Caki2 (cell line): ENCODE measurements at places on chromosomes 16 and 17.
A peak's percentile ranks its signal among the peaks of the same experiment; 100 is the strongest.

GRCh38 chr17:74697515-74697914, 15.2 kb downstream of the CD300LF start:
- DNase-seq: no peak

GRCh38 chr17:1460233-1460632, 4.2 kb upstream of the CRK start:
- peak; percentile 56 for DNase-seq

DNA sequence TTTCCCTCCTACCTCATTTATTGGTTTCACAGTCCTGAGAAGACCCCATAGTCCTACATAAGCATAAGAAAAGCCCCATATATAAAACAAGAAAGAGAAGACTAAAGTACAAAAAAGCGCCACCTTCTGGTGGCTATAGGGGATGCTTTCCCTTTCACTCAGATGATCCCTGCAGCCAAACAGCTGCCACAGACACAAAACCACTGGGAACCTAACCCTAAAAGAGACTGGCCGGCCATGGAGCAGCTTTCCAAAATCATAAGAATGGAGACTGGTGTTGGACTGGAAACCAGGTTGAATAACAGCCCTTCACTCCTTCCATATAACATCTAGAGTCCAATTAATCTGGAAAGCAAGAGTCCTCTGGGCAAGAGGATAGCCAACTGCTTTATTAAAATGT, 11.4 kb downstream of the DYNC1LI2 start:
- peak; percentile 42 for DNase-seq

DNA sequence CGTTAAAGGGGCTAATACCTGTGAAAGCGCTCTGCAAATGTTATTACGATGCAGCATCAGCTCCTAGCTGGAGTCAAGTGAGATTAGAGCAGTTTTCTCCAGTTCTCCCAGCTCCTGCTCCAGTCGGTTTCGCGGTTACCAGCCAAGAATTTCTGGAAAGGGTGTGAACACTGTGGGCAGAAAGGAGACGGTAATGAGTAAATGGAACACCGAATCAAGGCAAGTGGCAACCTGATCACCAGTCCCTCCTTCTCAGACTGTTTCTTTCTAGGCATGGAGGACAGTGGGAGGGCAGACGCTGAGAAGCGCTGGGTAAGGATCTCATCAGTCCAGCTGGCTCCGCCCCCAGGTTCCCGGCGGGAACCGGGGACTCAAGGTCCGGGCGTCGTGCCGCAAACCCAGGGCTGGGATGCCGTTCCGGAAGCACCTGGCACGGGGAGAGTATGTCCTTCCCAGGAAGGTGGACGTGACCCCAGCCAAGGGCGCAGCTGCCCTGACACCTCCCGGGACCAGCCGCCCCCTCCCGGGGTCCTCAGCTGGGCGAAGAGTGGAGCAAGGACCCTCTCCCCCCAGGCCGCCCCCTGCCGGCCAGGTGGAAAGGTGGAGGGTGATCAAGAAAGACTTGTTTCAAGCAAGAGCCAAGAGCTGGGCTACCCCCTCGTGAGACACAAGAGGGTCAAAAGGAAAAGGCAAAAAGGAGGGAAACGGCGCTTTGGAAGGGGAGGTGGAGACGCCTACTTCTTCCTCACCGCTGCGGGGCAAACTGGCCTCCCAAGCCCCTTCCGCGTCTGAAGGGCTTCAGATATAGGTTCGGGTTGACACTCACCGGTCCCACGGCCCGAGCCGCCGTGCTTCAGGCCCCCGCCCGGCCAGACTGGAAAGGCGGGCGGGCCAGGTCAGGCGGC, 481 bp downstream of the MYO19 start:
- peak; percentile 82 for DNase-seq

GRCh38 chr16:71526111-71526631, at the start of gene CHST4:
Gene CHST4, plus strand, starts transcription at chr16:71526426. Its CDS starts 10,252 bp downstream, at chr16:71536678.
- no peak for DNase-seq

DNA sequence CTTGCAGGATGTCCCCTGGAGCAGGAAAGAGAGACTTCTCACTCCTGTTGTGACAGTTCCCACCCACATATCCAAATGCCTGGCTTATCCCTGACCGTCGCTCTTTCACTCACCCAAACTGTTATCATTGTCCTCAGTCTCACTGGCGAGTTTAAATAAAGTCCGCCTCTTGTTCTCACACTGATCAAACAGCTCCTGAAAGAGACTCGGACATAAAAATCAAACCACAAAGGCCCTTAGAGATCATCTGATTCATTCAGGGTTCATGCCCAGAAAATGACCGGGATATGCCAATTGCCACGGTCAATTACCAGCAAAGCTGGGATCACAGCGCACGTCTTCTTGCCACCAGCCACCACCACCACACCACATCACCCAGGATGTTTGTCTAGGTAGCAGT, 19.9 kb downstream of the GGA3 start:
- no peak for DNase-seq

GRCh38 chr17:50102164-50102991, 7.2 kb downstream of the PDK2 start:
- peak; percentile 73 for DNase-seq

DNA sequence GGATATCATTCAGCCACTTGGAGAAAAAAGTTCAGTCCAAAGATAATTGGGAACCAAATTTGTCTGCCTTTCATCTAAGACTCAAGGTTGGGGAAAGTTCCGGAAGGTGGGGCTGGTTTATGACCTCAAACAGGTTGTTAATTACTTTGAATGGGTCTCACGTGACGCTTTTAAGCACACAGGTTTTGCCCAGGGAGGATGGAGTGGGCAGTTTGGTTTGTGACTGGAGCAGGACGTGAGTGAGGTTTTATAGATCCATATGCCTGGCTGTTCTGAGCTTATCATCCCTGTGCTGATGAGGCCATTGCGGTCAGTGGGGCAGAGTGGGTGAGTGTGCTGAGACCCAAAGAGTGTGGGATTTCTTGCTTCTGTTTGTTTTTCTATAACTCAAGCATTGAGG, 38.7 kb upstream of the GPRC5B start:
- no peak for DNase-seq

DNA sequence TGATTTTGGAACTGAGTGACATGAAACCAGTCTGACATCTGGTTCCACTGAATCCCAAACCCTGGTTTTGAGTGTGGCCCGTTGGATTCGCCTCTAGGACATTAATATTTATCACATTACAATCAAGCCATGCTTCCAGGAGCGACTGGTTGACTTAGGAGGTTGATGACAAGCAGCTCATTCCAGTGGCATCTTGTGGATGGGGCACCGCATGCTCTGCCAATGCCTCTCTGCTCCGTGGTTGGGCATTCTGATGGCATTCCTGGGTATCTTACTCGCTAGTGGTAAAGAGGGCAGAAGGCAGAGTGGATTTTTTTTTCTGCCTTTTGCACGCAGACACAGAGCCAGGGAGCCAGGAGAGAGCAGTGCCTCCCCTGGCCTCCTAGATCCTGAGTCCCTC, 31.4 kb downstream of the CACNG4 start:
- no peak for DNase-seq

DNA sequence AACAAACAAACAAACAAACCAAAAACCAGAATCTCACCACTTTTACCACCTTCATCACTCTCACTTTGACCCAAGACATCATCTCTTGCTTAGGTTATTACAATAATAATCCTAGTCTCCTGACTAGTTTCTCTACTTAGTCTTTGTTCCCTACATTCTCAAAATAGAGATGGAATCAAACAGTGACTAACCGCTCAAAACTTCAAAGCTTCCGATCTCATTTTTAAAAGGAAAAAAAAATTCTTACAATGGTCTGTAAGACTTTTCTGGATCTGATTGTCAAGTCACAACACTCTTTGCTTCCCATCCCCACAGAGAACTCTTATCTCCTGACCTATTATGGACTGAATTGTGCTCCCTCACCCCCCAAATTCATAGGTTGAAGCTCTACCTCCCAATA, 60.9 kb downstream of the SPAG9 start:
- DNase-seq: no peak

GRCh38 chr17:18995220-18995619, 9.3 kb downstream of the FAM83G start:
- no peak for DNase-seq

DNA sequence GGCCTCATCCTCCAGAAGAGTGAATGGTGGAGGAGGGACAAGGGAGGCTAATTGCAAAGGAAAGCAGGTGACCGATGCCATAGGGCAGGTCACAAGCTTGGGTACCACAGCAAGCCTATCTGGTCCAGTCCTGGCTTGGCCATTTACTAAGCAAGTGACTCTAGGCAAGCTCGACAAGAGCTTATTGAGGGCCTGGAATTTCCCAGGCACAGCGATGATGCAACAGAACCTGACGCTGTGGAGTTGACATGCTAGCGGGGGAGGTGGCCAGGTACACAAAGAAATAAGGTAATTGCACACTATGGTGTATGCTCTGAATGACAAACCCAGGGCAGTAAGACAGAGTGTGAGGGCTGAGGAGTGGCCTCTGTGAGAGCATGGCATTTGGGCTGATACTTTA, 98.5 kb downstream of the PGS1 start:
- no peak for DNase-seq

DNA sequence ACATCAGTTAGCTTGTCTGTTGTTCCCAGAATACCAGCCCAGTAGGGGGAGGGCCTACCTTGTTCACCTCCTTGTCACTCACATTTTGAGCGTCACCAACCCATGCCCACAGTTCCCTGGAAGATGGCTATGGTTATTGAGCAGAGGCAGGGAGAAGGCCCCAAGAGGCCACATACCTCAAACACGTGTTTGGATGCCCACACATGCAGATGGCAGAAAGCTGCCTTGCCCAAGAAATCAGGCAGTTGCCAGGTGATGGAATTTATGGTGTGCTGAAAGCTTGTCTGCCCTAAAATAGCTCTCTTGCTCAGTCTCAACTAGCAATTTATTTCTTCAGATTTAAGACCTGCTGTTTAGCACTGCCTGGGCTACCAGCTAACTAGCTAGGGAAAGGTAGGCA, 16.5 kb upstream of the CMTM4 start:
- DNase-seq: no peak

DNA sequence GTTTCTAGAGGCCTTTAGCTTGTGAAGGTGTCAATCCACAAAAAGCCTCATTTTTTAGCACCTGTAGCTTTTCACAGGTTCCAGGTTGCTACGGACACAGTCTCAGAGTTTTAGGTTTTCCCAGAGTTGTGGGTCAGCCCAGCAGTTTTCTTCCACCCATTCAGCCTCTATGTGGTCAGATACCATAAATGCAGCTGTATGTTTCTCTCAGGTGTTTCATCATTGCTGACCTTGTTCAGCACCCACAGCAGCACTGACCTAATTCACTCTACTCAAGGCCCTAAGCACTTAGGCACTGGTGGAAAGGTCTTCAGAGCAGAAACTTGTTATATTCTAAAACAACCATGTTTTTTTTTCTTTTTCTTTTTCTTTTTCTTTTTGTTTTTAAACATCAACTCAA, 15.0 kb upstream of the SPACA3 start:
- no peak for DNase-seq

DNA sequence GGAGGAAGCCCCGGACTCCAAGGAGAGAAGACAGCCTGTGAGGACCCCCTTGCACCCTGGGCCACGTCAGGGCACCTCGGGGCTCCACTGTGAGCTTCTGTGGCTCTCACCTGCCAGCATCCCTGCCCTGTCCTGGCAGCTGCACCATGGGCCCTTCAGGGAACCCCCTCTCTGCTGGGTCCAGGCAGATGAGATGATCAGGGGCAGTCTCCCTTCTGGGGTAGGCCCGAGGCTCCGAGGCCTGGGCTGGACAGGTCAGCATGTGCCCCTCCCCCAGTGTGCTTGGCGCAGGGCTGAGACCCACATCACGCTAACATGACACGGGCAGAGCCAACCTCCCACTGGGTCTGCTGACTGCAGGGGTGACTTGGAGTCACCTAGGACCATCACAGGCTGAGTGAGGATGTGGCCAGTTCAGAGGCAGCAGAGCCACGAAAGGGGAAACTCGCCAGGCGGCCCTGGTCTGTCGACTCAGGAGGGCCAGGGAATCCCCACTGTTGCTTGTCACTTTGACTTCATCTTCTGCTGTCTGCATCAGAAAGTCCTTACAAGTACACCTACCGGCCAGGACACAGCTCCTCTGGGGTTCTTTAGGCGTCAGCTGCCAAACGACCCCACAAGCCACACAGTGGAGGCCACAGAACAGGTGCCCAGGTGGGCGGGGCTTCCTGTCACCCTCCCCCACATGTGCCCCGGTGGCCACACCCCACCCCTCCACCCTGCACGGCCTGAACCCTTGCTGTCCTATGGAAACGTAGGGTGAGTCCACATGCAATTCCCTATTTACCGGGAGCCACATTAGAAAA, 2.2 kb downstream of the GALNS start:
- no peak for DNase-seq

GRCh38 chr16:66872559-66872942, 7.8 kb upstream of the PDP2 start:
- no peak for DNase-seq

DNA sequence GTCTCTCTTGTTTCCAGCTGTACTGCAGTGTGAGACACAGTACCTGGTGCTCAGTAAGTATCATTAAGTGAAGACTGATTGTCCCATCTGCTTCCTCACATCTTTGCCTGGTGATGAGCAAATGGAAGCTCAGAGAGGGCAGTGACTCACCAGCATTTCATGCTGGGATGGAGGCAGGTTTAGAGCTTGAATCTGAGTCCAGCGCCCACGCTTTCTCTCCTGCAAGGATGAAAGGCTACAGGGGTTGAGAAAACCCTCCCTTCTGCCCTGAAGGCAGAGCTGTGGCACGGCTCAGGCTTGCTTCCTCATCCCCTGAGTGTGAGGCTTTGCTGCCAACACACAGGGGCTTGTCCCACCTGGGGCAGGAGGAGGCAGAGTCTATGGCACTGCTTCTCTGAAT, 1.5 kb upstream of the RNF112 start:
- no peak for DNase-seq

- DNase-seq: no peak
These were observed 337.1 kb downstream of the MAF start for GRCh38 chr16:79263425-79263824.

DNA sequence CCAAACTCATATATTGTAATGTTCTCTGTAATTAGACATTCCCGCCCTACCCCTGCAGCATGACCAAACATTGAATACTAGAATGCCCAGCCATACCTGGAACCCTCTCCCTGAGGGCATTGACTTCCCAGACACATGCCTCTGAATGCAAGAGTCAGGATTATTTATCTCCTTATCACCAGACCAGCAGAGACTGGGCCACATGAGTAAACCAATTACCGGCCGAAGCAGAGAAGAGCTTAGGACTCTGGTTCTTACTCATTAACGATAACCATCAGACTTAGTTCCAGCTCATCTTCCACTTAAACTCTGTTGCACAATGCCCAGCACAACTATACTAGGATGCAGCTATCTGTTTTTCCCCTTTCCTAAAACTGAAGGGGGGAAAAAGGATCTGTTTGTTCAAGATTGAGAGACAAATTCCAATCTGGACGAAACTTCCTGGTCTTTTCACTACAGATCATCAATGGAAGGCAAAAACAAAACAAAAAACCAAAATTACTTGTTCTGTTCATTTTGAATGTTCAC, 88.2 kb upstream of the CORO6 start:
- peak; percentile 98 for DNase-seq

DNA sequence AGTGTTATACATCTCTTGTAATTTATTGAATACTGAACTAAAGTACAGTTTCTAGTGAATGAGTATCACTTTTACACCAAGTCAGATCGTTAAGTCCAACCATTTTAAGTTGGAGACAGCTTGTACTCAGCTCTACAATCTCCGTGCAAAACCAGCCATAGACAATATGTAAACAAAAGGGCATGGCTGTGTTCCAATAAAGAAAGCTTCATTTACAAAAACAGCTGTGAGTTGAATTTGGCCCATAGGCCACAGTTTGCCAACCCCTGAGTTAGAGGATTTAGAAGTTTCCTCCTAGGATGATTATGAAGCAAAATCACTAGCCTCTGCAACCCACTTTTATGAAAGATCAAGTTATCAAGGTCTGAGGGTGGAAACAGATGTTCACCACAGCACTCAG, 105.7 kb upstream of the RCVRN start:
- no peak for DNase-seq

- no peak for DNase-seq
These were observed at the start of gene SPATA32 for GRCh38 chr17:45261577-45262515. Gene SPATA32, minus strand, starts transcription at chr17:45262094. Its CDS starts 78 bp downstream, at chr17:45262016.
